Adrenal gland (tissue), 19 donors: ENCODE measurements at places on chromosomes 6 and 20.

- no peaks in the 10 kb centered on the region for H3K36me3 ChIP-seq
- H3K4me1 ChIP-seq = peaks cover 17% of the 10 kb centered on the region
- peak; percentile 95 for DNase-seq
- no peaks in the 10 kb centered on the region for H3K27me3 ChIP-seq
- H3K27ac ChIP-seq = peak within 1 kb of the TSS; percentile 88
- H3K4me3 ChIP-seq = peak within 1 kb of the TSS; percentile 73
Observed at GRCh38 chr6:83430611-83431544, at the start of gene ME1. ME1 (minus strand) TSS chr6:83431051; CDS start chr6:83430954, 97 bp downstream.

DNA sequence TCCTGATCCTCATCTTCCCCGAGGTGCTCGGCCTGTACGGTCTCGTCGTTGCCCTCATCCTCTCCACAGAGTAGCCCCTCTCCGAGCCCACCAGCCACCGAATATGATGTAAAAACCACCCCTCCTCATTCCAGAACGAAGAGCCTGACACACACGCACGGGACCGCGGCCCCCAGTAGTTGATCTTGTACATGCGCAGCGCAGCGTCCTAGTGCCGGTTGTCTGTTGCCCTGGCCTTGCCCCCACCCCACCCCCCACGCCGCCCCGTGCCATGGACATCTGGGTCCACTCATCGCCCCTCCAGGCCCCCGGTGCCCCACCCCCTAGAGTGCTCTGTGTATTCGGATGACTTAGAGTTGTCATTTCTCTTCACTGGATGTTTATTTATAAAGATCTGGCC lies 5.2 kb upstream of the PRPH2 start:
- H3K27me3 ChIP-seq = no peaks in the 10 kb centered on the region
- no peak overlapping the region for H3K4me3 ChIP-seq
- H3K36me3 ChIP-seq = no peaks in the 10 kb centered on the region
- DNase-seq = no peak
- H3K4me1 ChIP-seq = peaks cover 7% of the 10 kb centered on the region

GRCh38 chr6:17456711-17457110 lies 63.3 kb downstream of the CAP2 start:
- no peak overlapping the region for H3K4me3 ChIP-seq
- H3K27ac ChIP-seq = no peak overlapping the region
- no peaks in the 10 kb centered on the region for H3K27me3 ChIP-seq
- no peaks in the 10 kb centered on the region for H3K36me3 ChIP-seq
- no peaks in the 10 kb centered on the region for H3K4me1 ChIP-seq

DNA sequence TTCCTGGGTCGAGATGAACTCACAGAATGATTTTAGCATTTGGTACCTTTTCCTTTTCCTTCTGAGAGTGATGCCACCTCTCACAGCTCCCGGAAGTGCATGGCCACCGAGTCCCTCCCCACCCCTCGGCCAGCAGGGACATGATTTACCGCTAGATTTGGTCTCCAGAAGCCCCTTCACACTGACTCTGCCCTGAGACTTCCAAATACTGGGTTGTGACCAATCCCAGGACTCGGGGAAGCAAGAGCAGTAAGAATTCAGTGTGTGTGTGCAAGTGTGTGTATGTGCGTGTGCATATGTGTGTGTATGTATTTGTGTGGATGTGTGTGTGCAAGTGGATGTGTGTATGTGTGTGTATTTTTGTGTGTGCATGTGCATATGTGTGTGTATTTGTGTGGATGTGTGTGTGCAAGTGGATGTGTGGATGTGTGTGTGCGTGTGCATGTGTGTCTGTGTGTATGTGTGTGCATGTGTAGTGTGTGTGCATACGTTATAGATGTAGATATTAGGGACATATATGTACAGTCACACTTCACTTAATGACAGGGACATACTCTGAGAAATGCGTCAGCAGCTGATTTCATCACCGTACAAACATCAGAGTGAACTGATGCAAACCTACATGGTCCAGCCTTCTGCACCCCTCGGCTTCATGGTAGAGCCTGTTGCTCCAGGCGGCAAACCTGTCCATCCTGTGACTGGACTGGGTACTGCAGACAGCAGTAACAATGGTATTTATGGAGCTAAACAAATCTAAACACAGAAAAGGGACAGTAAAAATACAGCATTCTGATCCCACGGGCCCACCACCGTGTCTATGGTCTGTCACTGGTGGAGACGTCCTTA lies 374.5 kb downstream of the TAF4 start:
- H3K36me3 ChIP-seq = no peaks in the 10 kb centered on the region
- no peaks in the 10 kb centered on the region for H3K4me1 ChIP-seq
- H3K27ac ChIP-seq = no peak overlapping the region
- no peaks in the 10 kb centered on the region for H3K27me3 ChIP-seq
- no peak overlapping the region for H3K4me3 ChIP-seq

DNA sequence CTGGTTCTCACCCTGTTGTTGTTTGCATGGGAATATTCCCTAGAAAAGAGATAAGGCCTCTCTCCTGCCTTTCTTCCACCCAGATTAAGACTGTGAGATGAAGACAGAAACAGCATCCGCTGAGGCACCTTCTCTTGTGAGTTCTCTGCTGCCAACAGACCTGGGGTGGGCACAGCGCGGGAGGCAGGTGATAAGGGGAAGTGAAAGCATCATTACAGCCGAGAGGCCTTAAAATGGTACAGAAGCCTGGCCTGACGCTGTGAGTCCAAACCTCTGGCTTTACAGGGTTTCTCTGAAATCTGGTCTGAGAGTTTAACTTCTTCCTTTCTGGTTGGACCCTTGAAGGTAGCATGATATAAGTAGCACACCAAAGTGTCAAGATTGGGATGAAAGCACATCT lies 21.0 kb upstream of the IYD start:
- no peaks in the 10 kb centered on the region for H3K36me3 ChIP-seq
- no peak overlapping the region for H3K27ac ChIP-seq
- H3K4me1 ChIP-seq = no peaks in the 10 kb centered on the region
- no peak for DNase-seq

DNA sequence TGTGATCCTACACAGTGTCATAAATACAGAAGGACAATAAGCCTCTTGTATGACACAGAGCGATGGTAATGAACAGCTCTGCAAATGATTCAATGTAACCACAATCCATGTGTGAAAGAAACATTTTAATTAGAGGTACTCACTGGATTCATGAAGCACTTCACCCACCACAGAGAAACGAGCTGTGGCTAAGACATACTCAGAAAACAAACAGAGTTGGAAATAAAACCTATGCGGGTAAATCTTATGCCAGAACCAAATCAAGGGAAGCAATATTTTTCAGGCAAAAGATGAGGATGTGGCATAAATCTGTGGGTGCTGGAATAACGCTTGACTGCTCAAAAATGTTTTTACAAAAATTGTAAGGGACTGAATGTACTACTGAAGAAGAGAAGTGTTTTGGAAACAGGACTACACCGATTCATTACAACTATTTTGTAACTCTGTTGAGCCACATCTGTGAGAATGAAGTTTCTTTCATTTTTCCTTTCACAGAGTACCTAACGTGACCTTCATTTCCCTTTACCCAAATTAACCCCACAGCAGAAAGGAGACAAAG lies 112.1 kb downstream of the WDR27 start:
- H3K27me3 ChIP-seq = no peaks in the 10 kb centered on the region
- no peaks in the 10 kb centered on the region for H3K36me3 ChIP-seq
- H3K4me1 ChIP-seq = peaks cover 17% of the 10 kb centered on the region
- no peak overlapping the region for H3K4me3 ChIP-seq
- peak overlapping the region; percentile 8 for H3K27ac ChIP-seq

GRCh38 chr6:139600343-139600742 lies 225.9 kb upstream of the CITED2 start:
- no peak overlapping the region for H3K27ac ChIP-seq
- no peak for DNase-seq
- no peaks in the 10 kb centered on the region for H3K36me3 ChIP-seq
- no peak overlapping the region for H3K4me3 ChIP-seq
